ENCODE measurements at places on chromosomes 5 and 9.

DNA sequence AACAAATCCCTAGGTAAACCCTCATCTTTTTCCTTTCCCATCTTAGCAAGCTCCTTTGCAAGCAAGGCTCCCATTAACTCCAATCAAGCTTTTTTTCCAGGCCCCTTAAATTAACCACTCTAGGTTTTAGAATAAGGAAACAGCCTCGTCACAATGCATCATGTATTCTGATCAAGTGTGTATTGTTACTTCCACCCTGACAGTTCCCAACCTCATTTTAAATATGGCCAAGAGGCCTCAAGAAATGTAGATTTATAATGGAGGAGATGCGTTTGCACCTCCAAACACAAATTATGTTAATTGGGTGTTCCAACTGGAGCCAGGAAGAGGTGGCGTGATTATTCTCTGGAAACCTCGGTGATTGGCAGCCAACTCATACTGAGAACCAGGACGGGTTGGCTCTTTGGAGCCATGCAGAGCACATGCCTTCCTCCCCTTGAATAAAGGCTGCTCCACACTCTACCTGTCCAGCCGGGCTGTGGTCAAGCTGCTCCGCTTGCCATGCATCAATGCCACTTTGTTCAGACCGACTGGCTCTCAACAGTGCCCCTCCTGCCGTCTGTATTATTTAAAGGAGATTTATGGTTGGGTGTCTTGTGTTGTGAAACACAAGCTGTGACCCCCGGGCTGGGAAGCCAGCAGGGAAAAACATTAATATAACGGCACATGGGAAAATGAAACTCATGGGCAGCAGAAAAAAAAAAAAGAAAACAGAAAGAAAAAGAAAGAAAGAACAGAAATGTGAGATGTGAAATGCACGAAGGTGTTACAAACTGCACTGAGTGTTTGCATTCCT, 191.1 kb downstream of the EBF1 start:
- DNase-seq: no peak

DNA sequence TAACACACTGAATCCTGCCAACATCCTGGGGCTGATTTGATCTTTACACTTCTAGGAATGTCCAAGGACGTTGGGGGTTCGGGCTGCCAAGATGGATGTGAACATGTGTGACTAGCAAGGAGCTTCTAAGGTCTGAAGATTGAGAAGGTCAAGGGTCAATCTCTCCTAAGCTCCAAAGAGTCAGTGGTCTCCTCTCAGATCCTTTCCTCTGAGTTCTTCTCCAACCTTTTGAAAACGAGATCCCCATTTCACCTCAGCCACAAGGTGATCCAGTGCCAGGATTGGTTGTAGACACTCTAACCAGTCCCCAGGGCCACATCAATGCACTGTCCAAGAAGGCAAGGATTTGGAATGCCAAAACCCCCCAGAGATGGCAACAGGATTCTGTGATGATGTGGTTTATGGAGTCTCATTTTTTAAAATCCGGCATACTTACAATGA, 266.8 kb downstream of the NDUFS4 start:
- DNase-seq: no peak

GRCh38 chr5:159106193-159106568, 6.5 kb upstream of the EBF1 start:
- DNase-seq: no peak

DNA sequence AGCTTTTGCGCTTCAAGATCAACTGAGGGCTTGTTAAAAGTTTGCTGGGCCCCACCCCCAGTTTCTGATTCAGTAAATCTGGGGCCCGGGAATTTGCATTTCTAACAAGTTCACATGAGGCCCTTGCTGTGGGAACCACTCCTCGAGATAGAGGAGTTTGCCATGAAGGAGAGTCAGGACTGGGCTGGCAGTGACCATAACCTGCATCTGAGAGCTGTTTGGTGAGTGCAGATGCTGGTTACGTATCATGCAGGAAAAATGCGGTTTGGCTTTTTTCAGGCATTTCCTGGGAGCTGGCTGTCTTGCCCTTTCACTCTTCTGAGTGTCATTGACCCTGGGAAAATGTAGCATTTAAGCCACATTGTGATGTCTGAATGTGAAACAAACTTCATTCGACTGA, 9.4 kb upstream of the ANGPTL2 start:
- DNase-seq: no peak

GRCh38 chr5:16431490-16431889, 34.1 kb downstream of the ZNF622 start:
- no peak for DNase-seq

DNA sequence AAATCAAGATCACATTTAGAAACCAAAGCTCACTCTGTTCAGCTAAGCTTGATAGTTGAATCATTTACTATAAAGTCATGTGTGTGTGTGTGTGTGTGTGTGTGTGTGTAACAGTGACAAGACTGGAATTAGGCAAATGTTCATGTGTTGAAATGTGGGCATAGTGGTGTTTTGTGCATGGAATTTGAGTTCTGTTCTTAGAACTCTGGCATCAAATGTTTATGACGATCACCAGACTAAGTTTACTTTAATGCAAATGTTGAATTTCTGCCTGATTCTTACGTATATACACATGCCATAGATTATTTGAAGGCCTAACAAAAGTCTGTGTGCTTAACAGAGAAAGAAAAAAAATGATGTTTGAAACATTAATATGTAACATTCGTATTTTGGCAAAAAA, 72.8 kb upstream of the COL5A1 start:
- DNase-seq: no peak

GRCh38 chr9:136238342-136238732, 7.3 kb downstream of the QSOX2 start:
- no peak for DNase-seq

GRCh38 chr5:105917189-105917588, 1753.5 kb downstream of the EFNA5 start:
- DNase-seq: no peak

DNA sequence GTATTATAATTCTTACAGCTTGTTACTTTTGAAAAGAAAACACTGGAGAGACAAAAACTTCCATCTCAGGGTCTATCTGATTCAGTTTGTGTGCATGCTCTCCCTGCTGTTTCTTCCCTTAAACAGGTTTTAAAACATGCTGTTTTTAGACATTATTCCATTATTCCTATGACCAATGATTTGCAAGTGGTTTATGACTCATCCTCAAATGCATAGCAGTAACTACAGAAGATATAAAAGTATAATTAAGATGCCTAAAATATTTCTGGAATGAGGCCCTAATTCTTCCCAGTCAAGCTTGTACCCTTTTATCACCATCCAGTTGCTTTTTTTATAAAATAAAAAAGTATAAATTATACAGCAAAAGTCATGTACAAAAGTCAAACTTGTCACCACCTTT, 3.7 kb downstream of the DTWD2 start:
- peak; percentile 34 for DNase-seq

GRCh38 chr5:55176176-55176818, 3.3 kb upstream of the CDC20B start:
- no peak for DNase-seq

DNA sequence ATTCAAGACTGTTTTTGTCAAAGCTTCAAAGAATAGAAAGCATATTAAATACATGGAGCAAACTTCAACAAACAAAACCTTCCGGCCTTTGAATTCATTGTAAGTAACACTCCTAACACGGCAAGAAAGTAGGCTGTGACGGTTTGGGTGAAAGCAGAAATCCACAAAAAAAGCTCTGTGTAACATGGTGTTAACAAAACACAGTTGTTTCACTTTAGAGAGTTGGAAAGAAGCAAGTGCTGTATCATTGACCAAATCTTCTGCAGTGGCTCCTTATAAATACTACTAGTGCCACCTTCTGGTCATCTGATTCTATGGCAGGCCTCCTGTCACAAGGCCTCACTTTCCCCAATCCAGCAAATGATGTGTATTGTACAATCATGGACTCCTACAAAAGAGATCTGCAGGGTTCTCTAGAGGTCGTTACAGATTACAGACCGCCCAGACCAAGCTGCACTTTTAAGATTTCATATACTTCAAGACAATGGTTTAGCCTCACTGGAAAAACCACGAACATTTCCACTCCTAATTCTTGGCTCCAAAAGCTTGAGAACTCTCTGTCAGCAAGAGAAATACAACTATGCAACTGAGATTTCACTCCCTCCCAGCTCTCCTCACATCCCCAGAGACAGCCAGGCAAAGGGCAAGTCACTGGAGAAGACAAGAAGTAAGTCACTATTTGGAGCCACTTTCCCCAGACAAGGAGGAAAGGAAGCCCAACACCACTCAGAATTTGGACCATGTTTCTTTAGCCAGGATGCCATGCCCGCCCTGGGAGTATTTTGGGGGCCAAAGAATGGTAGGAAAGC, 196.2 kb downstream of the DTWD2 start:
- DNase-seq: peak; percentile 49

DNA sequence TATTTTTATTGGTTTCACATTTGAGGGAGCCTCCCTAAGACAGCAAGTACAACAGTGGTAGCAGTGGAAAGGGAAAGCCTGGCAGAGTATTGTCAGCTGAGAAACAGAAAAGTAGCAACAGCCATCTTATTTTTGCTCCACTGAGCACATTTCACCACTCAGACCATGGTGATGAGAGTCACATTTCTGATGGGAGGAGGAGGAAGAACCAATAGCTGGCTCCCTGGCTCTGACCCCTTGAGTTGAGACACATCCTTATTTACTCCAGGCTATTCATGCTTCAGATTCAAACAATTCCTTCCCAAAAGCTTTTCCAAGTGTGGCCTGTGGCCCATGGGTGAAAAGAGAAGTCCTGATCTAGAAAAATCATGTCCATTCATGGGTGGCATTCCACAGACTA, 236.3 kb downstream of the ARHGAP26 start:
- DNase-seq: no peak

DNA sequence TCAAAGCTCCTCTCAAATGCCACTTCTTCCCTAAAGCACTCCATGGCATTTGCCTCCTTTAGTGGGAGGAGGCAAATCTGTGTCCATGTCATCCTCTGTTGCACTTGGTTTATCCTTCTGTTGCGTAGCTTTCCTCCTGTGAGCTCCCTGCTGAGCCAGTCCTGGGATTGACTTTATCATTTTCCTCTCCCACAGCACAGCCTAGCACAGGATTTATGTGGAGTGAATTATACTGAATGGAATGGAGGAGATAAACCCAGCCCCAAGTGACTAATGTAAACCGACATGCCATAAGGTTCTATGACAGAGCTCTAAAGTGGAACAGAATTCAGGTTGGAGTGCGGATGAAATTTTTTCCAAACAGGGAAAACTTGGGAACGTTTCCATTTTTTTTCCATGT, 26.4 kb upstream of the TOMM5 start:
- no peak for DNase-seq

- DNase-seq: no peak
Observed at GRCh38 chr5:97042996-97043395, 99.4 kb downstream of the LIX1 start.

DNA sequence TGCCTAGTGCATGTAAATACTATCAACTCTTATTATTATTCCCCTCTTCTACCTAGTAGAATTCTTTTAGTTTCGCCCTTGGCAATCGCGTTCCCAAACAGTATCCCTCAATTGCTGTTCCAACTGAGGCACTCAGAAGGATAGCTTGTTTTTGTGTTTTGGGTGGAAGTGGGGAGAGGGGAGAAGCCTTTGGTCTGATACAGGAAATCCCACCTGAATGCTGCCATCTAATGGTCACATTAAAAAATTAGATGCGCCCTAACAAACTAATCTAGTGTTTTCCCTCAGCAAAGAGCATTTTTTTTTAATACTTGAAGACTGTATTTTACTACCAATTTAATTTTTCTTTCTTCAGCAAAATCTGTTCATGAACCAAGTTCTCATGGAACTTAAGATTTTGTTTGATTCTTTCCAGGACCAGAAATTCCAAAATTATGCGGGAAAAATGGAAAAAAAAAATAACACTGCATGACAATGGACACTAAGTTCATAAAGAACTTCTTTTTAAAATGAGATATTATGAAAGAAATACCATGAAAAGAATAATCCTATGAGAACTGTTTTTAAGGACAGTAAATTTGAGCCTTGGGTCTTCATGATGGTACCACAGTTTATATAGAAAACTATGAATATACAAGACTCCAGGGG, 22.2 kb upstream of the GLDC start:
- no peak for DNase-seq
